ENCODE measurements at places on chromosomes 12 and 14.
A peak's percentile ranks its signal among the peaks of the same experiment; 100 is the strongest.

DNA sequence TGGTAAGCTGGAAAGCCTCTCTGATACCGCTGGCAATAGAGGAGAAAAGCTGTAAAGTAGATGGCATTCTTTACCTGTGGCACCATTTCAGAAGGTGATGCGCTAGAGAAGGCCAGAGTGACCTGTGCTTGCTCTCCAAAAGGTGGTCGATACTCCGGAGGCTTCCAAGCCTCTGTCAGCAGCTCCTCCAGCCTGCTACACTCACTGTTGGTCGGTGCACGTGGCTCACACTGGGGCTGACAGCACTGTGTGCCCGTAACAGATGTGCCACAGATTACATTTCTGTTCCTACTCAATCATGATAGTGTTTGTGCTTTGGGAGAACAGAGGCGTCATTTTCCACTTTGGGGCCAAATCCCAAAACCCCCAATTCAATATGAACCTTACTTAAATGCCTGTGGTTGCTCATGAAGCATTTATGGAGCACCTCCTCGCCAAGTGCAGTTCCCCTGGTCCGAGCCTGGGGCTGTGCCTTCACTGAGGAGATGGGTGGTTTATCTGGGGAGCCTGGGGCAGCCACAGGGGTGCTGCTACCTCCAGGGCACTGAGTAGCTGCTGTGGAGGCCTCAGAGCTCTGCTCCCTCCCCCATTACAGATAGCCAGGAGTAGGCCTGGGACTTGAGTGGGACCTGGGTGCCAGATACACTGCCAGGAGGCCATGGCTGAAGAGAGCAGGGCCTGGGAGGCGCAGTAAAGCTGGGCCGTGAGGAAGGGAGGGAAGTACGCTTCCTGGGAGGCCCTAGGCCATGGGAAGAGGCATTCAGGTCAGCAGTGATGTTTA lies 26.8 kb downstream of the CCNK start:
- H3K4me1 ChIP-seq = no peaks in the 10 kb centered on the region
- no peak overlapping the region for H3K4me3 ChIP-seq
- H3K27me3 ChIP-seq = no peaks in the 10 kb centered on the region
- no peaks in the 10 kb centered on the region for H3K36me3 ChIP-seq
- peak; percentile 48 for DNase-seq

DNA sequence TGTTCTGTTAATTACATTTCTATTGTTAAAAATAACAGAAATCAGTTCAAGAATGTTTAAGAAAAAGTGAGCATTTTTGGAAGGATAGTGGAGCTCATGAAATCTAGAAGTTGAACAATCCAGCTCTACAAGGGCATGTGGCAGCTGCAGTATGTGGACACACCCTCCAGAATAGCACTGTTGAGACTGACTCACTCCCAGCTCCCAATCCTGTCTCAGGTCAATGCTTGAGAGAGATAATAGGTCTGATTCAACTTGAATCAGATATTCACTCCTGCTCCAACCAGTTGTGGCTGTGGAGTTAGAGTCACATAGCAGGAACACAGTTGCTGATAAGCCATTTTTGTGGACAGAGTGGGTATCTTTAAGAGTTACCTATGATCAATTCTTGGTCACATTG lies 113.0 kb upstream of the NTF3 start:
- no peak overlapping the region for H3K4me3 ChIP-seq
- no peaks in the 10 kb centered on the region for H3K36me3 ChIP-seq
- no peak overlapping the region for H3K27ac ChIP-seq

DNA sequence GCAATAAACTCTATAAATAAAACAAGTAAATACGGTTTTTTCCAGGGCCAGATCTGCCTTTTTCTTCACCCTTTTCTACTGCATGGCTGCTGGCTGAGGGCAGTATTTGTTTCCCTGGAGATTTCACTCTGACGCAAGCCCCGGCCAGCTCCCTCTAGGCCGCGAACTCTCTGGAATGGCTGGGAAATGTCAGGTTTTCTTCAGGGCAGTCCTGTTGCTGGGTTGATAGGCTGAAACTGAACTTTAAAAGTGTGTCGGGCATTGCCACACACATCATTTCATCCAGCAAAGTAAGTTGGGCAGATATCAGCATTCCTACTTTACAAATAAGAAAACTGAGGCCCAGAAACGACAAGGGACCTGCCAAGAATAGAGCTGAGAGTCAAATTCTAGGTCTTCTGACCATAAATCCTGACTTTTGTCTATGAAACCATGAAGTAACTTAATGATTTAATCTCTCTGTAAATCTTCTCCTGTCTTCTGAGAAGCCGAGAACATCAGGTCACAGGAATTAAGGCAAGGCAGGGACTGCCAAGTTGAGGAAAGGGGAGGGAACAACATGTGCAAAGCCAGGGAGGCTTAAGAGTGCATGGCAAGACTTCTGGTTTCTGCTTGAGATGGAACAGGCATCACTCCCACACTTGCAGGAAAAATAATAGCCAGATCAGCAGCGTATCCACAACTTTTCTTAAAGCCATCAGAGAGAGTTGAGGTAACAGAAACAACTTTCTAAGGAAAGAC lies 205.0 kb upstream of the CCDC196 start:
- no peak overlapping the region for H3K4me3 ChIP-seq
- DNase-seq = peak; percentile 37
- no peaks in the 10 kb centered on the region for H3K27me3 ChIP-seq

- no peaks in the 10 kb centered on the region for H3K27me3 ChIP-seq
- no peaks in the 10 kb centered on the region for H3K4me1 ChIP-seq
- H3K4me3 ChIP-seq = no peak overlapping the region
- DNase-seq = peak; percentile 7
Measured at GRCh38 chr14:104942586-104942985, 17.9 kb downstream of the PLD4 start.

DNA sequence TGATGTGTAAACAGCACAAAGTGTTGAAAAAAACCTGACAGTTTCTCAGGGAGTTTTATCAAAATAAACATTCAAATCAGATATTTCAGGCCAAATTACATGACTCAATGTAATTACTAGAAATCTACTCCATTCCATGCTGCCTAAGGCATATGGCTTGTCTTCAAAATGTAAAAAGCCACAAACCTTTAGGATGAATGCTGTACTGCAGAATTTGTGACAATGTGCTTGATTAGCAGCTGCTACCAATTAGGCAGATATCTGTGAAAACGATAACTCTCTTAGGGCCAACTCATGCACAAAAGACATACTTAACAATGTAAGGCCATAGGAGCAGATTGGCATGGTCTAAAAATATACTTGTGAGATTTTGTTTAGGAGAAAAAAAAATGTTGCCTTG lies 267.0 kb downstream of the DACT1 start:
- no peaks in the 10 kb centered on the region for H3K27me3 ChIP-seq
- no peak for DNase-seq
- H3K4me1 ChIP-seq = no peaks in the 10 kb centered on the region
- no peak overlapping the region for H3K27ac ChIP-seq
- no peaks in the 10 kb centered on the region for H3K36me3 ChIP-seq

- H3K27me3 ChIP-seq = no peaks in the 10 kb centered on the region
- H3K4me3 ChIP-seq = no peak overlapping the region
- H3K27ac ChIP-seq = no peak overlapping the region
Measured at GRCh38 chr14:96189281-96189711, 15.3 kb upstream of the BDKRB2 start.

GRCh38 chr14:22847661-22848341 lies 11.4 kb downstream of the MMP14 start:
- no peak overlapping the region for H3K27ac ChIP-seq
- H3K27me3 ChIP-seq = no peaks in the 10 kb centered on the region
- H3K4me1 ChIP-seq = peaks cover 5% of the 10 kb centered on the region
- no peak for DNase-seq
- H3K36me3 ChIP-seq = peaks cover 41% of the 10 kb centered on the region

GRCh38 chr14:54627540-54628363 lies 60.8 kb downstream of the SAMD4A start:
- peak; percentile 40 for DNase-seq
- H3K27me3 ChIP-seq = no peaks in the 10 kb centered on the region
- H3K4me1 ChIP-seq = no peaks in the 10 kb centered on the region
- H3K4me3 ChIP-seq = no peak overlapping the region
- no peaks in the 10 kb centered on the region for H3K36me3 ChIP-seq

GRCh38 chr12:750366-751191 lies 1.8 kb upstream of the WNK1 start:
- H3K4me1 ChIP-seq = peaks cover 31% of the 10 kb centered on the region
- H3K36me3 ChIP-seq = no peaks in the 10 kb centered on the region
- H3K27ac ChIP-seq = peak overlapping the region; percentile 98
- no peaks in the 10 kb centered on the region for H3K27me3 ChIP-seq

GRCh38 chr14:36467332-36467731 lies 52.7 kb downstream of the NKX2-1 start:
- H3K27ac ChIP-seq = no peak overlapping the region
- H3K4me3 ChIP-seq = no peak overlapping the region
- H3K4me1 ChIP-seq = no peaks in the 10 kb centered on the region
- no peaks in the 10 kb centered on the region for H3K27me3 ChIP-seq
- no peaks in the 10 kb centered on the region for H3K36me3 ChIP-seq

GRCh38 chr12:124289634-124290600 lies 5.0 kb upstream of the RFLNA start:
- H3K27me3 ChIP-seq = no peaks in the 10 kb centered on the region
- peak overlapping the region; percentile 15 for H3K4me3 ChIP-seq
- peaks cover 8% of the 10 kb centered on the region for H3K4me1 ChIP-seq

DNA sequence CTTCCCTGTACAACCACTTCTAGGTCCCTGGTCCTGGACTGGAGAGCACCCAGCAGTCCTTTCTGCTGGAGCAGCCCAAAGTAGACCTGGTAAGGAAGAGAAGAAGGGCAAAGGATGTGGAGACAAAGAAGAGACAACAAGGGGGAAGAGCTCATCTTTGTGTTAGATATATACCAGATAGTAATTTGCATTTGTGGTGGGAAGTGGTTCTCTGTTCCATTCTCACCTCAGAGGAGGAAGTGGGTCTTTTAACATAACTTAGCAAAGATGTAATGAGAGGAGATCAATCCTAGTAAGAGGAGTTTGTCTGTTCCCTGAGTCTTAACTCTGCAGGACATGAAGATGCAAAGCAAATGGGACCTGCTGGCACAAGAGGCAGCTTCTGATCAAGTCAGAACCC lies 8.0 kb downstream of the CCDC198 start:
- H3K27ac ChIP-seq = no peak overlapping the region
- no peak overlapping the region for H3K4me3 ChIP-seq
- no peaks in the 10 kb centered on the region for H3K27me3 ChIP-seq
- DNase-seq = no peak
- H3K4me1 ChIP-seq = no peaks in the 10 kb centered on the region

DNA sequence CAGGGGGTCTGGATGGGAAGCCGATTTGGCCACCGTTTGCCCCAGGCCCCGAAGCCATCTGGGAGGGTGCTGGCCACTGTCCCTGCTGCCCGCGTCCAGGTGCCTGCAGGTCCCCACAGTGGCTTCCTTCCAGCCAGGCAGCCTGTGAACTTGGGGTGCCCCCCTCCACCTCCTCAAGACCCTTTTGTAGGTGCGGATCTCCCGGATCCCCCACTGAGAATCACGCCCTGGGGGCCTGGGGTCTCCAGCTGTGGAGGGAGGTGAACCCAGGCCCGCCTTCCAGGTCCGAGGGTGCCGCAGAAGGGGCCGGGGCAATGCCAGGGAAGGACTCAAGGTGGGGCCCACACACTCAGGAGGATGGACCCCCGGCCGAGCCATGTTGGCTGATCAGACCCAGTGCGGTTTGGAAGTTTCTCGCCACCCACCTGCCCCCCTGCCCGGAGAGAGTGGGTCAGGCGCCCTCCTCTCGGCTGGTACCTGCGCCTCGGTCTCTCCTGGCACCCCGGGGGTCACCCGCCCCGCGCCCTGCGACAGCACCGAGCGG lies 1.7 kb downstream of the MMP17 start:
- H3K4me3 ChIP-seq = peak overlapping the region; percentile 38
- H3K36me3 ChIP-seq = no peaks in the 10 kb centered on the region
- H3K4me1 ChIP-seq = peaks cover 4% of the 10 kb centered on the region
- peaks cover 58% of the 10 kb centered on the region for H3K27me3 ChIP-seq
- no peak overlapping the region for H3K27ac ChIP-seq

DNA sequence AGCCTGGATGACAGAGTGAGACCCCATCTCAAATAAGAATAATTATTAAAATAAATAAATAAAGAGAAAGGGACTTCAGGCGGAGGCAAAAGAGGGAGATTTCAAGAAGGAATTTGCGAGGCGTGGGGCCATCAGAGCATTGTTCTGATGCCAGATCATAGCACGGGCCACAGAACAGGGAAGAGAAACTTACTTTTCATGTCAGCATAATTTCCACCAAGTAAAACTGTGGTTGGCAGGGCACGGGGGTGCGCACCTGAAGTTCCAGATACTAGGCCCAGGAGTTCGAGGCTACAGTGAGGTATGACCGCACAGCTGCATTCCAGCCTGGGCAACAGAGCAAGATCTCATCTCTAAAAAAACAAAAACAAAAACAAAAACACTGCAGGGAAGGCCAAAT lies 11.0 kb upstream of the PLBD1 start:
- H3K36me3 ChIP-seq = no peaks in the 10 kb centered on the region
- no peak overlapping the region for H3K4me3 ChIP-seq
- H3K27ac ChIP-seq = no peak overlapping the region
- DNase-seq = no peak
- no peaks in the 10 kb centered on the region for H3K4me1 ChIP-seq

DNA sequence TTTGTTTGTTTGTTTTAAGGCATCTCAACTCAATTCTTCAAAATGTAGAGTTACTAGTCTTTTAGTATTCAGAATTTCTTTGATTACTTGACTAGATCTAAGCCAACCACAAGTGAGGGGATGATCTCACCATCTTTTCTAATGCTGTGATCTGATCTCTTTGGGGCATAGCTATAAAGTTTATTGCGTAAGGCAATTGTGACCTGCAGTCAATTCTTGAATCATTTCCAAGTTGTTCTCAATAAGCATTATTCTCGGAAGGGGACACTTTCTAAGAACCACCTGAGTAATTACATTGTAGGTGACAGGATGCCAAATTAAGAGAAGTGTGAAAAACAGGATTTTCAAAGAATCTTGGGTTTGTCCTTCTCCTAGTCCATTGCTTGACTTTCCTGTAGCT lies 13.1 kb downstream of the DACT1 start:
- no peak overlapping the region for H3K4me3 ChIP-seq
- H3K4me1 ChIP-seq = no peaks in the 10 kb centered on the region
- H3K36me3 ChIP-seq = no peaks in the 10 kb centered on the region
- no peak overlapping the region for H3K27ac ChIP-seq
- no peaks in the 10 kb centered on the region for H3K27me3 ChIP-seq

GRCh38 chr12:50981319-50982239 lies 29.2 kb downstream of the HIGD1C start:
- no peaks in the 10 kb centered on the region for H3K27me3 ChIP-seq
- no peaks in the 10 kb centered on the region for H3K36me3 ChIP-seq
- no peak for DNase-seq
- H3K4me3 ChIP-seq = no peak overlapping the region
- H3K4me1 ChIP-seq = peaks cover 19% of the 10 kb centered on the region
- H3K27ac ChIP-seq = no peak overlapping the region

DNA sequence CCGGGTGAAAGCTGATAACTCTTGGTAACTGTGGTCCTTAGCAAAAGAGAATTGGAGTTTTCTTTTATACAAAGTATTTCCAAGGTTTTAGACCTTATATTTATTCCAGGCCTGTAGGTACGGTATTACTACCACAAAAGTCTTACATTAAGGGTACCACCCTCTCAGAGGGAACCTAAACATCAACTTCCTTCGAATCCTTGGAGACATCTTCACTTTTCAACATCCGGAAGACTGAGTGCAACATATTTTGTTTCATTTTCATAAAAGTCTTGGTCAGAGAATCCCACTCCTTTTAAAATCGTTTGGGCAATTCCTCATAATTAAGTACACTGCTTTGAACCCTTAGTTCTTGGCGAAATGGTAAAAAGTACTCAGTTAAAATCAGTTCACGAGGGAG lies 1.2 kb downstream of the CNOT2 start:
- DNase-seq = no peak
- no peaks in the 10 kb centered on the region for H3K27me3 ChIP-seq
- peak overlapping the region; percentile 82 for H3K4me3 ChIP-seq
- H3K36me3 ChIP-seq = no peaks in the 10 kb centered on the region
- H3K27ac ChIP-seq = peak overlapping the region; percentile 37
- H3K4me1 ChIP-seq = peaks cover 63% of the 10 kb centered on the region

- H3K36me3 ChIP-seq = no peaks in the 10 kb centered on the region
- no peak overlapping the region for H3K4me3 ChIP-seq
- no peak overlapping the region for H3K27ac ChIP-seq
- H3K4me1 ChIP-seq = no peaks in the 10 kb centered on the region
- no peak for DNase-seq
Measured at GRCh38 chr12:57688931-57689330, 5.0 kb upstream of the OS9 start.

All from adrenal gland (tissue), 19 donors.